Progenitor cell of endocrine pancreas (in vitro differentiated cells): ENCODE measurements at places on chromosomes 16 and 17. TPM values are rescaled to one million over a fixed set of nuclear protein-coding genes. Genes with fewer than 3 reads are reported as not detected.

Gene KRT23
- 2.1 and 3.8 TPM in 2 replicates for total RNA-seq

Gene NOTUM
- 0.60 and 1.3 TPM in 2 replicates for total RNA-seq

Gene ZFP3
- total RNA-seq, result 0.98 and 1.3 TPM in 2 replicates

Gene GCGR
- total RNA-seq, result 2.1 and 2.2 TPM in 2 replicates

DNA sequence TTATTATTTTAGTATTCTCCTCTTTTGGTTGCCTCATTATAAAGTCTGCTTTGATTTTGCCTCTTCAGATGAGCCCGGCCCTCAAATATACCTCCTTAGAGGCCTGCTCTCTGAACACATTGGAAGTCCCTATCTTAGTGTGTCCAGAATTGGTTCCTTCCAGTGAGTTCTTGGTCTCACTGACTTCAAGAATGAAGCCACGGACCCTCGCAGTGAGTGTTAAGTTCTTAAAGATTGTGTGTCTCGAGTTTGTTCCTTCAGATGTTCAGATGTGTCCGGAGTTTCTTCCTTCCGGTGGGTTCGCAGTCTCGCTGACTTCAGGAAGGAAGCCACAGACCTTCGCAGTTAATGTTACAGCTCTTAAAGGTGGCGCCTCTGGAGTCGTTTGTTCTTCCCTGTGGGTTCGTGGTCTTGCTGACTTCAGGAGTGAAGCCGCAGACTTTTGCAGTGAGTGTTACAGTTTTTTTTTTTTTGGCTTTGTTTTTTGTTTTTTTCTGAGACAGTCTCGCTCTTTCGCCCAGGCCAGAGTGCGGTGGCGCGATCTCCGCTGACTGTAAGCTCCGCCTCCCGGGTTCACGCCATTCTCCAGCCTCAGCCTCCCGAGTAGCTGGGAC is 45.8 kb upstream of the NOS2 start:
- DNase-seq, result no peak
- peaks cover 7% of the 10 kb centered on the region for H3K4me1 ChIP-seq
- no peak overlapping the region for H3K27ac ChIP-seq

GRCh38 chr17:79154951-79155585 is 80.4 kb downstream of the ENGASE start:
- H3K4me1 ChIP-seq, result no peaks in the 10 kb centered on the region
- H3K36me3 ChIP-seq, result no peaks in the 10 kb centered on the region
- no peak overlapping the region for H3K27ac ChIP-seq
- peaks cover 19% of the 10 kb centered on the region for H3K27me3 ChIP-seq
- no peak overlapping the region for H3K4me3 ChIP-seq

DNA sequence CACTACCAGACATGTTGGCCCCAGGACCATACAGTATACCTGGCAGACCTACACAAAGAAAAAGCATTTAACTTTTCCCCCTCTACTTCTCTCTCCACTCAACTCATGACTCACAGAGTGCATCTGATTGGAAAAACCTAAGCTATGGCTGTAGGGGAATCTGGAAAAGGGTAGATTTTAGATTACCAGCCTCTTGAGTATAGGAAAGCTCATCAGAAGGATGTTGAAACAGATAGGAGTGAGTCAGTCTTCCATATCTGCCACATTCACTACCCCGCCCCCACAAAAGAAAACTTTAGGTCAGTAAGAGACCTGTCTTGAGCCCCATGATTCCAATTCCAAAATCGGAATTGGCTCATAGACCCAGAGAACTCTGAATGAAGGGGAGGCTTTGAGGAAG is 12.3 kb downstream of the KRT9 start:
- no peaks in the 10 kb centered on the region for H3K36me3 ChIP-seq
- no peak overlapping the region for H3K27ac ChIP-seq
- H3K4me1 ChIP-seq, result no peaks in the 10 kb centered on the region
- peaks cover 24% of the 10 kb centered on the region for H3K27me3 ChIP-seq

- no peaks in the 10 kb centered on the region for H3K27me3 ChIP-seq
- peaks cover 34% of the 10 kb centered on the region for H3K36me3 ChIP-seq
- no peak overlapping the region for H3K4me3 ChIP-seq
Observed at GRCh38 chr17:64074704-64075426, 54.4 kb upstream of the ICAM2 start.
